ENCODE measurements at places on chromosomes 4 and X.

- DNase-seq = no peak
These were observed 61.2 kb downstream of the SEL1L3 start for GRCh38 chr4:25801594-25801993.

DNA sequence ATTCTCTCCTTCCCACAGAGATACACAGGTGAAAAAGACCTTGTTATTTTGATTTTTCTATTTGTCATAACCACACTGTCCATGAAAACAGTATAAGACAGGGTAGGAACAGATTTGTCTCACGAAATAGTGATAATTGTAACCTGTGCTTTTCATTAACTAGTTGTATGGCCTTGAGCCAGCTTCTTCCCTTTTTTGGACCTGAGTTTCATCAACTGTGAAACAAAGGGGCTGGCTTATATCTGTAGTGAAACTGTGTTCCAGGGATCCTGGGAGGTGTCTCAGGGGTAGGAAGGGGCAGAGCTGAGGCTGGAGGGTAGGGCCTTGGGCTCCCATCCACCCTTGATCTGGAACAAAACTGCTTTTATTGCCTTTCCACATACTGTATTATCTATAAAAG lies 50.9 kb downstream of the MED28 start:
- DNase-seq = no peak

GRCh38 chr4:142126890-142127497 lies 490.6 kb downstream of the IL15 start:
- peak; percentile 54 for DNase-seq

GRCh38 chr4:182768838-182769237 lies 148.3 kb downstream of the DCTD start:
- no peak for DNase-seq

DNA sequence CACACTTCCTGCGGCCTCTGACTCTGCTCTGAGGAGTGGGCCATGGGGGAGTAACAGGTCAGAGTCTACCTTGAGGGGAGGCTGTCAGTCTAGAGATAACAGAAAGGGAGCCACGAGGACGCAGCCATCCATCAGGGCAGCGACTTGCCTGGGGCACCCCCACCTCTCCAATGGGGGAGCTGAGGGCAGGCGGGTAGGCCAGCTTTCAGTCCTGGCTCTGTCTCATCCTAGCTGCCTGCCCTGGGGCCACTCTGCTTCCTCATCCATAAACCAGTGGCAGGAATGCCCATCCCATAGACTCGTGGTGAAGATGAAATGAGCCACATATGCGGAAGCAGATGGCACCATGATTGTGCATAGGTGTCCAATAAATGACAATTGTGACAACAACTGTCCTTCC lies 13.2 kb downstream of the MAGED2 start:
- DNase-seq = no peak

- DNase-seq = no peak
These were observed 2.6 kb downstream of the ARHGAP24 start for GRCh38 chr4:85477534-85477933.

- no peak for DNase-seq
These were observed 155.0 kb downstream of the MSL3 start for GRCh38 chrX:11913001-11913400.

GRCh38 chr4:25180524-25181131 lies 20.4 kb upstream of the SEPSECS start:
- no peak for DNase-seq

DNA sequence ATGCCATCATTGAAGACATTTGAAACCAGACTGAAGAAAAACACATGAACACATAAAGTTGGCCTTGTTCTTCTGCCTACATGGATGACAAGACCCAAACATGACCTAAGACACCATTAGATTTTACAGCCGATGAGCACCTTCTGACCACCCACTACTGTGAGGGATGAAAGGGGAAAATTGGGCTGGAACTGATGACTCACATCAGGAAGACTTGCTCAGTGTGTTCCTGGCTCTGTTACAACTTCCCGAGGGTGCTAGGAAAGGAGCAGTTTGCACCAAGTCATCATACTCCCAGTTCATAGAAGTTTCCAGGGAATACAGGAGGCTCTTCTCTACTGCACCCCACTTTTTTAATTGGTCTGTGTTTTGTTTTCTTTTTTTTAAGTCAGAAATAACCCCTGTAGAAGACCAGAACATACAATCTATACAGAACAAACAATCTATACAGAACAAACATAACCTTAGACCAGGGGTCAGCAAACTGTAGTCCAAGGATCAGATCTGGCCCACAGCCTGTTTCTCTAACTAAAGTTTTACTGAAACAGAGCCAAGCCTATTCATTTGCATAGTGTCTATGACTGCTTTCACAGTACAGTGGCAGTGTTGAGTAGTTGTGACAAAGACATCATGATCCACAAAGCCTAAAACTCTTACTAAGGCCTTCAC lies 25.3 kb downstream of the BTC start:
- no peak for DNase-seq

DNA sequence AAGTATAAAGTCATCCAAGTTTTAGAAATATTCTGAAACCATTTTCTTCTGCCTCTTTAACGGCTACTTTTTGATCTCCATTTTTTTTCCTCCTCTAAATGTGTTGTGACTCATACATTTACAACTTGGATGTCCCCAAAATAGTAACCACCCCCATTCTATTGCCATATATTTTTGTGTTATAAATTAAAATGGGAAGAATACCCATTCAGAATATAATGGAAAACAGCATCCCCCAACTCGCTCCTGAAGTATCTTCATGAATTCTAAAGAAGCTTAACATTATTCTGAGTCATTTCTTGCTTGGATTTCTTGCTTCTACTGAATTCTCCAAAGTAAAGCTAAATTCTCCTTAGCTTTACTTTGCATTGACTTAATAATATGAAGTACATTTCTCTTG lies 92.0 kb upstream of the PTPN13 start:
- DNase-seq = no peak

- DNase-seq = peak; percentile 14
These were observed 28.0 kb upstream of the MXD4 start for GRCh38 chr4:2289955-2290333.

Data from mesothelial cell of epicardium (in vitro differentiated cells).